ENCODE measurements at places on chromosomes 1 and 21.

- H3K36me3 ChIP-seq, result no peaks in the 10 kb centered on the region
- no peak for DNase-seq
- no peaks in the 10 kb centered on the region for H3K4me1 ChIP-seq
- no peak overlapping the region for H3K27ac ChIP-seq
Measured at GRCh38 chr1:171606402-171606941, 15.6 kb upstream of the MYOCOS start.

DNA sequence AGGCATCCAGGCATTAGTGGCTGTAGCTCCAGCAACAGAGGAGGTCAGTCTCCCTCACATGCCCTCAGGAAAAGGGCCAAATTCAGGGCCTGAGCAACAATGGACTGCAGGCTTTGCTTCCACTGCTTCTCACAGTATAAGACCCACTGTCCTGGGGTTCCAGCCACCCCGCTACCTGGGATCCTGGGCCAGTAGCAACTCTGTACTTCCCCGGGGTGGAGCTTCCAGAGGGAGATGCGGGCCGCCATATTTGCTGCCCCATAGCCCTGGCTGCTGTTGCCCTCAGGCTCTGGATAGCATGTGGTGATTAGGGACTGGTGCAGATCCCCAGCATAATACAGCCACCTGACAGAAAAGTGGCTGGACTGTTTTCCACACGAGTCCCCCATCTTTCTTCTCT lies 201.1 kb upstream of the POGK start:
- H3K27ac ChIP-seq, result no peak overlapping the region
- DNase-seq, result no peak
- H3K4me3 ChIP-seq, result no peak overlapping the region
- H3K27me3 ChIP-seq, result no peaks in the 10 kb centered on the region

GRCh38 chr1:226656601-226657277 lies 82.3 kb downstream of the ITPKB start:
- H3K36me3 ChIP-seq, result peaks cover 4% of the 10 kb centered on the region
- peaks cover 24% of the 10 kb centered on the region for H3K4me1 ChIP-seq
- H3K27me3 ChIP-seq, result no peaks in the 10 kb centered on the region
- peak overlapping the region; percentile 18 for H3K4me3 ChIP-seq

DNA sequence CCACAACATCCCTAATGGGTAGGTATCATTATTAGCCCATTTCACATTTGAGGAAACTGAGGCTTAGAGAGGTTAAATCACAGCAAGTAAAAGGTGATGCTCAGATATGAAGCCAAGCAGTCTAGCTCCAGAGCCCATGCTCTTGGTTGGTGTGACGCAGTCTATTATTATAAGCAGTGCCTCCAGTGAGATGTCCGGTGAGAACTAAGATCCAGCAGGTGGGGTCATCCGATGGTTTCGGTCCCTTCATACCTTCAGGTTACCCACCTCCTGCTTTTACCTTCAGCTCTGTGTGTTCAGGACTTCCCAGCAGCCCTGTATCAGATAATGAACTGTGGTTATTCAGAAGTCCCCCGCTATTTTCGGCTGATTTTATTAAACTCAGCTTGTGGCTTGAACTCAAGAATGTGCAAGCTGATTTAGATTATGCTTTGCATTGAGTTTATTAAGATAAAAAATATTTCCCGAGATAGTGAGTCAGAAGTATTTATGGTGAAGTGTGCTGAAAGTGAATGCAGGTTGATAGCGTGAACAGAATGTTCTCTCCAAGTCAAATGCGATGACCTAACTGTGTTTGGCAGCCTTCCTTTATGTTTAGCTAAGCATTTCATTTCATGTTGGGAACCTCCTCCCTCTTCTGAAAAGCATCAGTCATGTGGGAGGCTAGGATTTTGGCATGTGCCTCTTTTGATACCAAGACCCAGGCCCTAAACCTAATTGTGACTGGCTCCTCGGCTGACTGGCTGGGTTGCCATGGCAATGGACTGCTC lies 160.9 kb upstream of the UBE2U start:
- H3K27me3 ChIP-seq, result no peaks in the 10 kb centered on the region
- H3K36me3 ChIP-seq, result no peaks in the 10 kb centered on the region
- no peaks in the 10 kb centered on the region for H3K4me1 ChIP-seq

Data from naive thymus-derived CD4-positive, alpha-beta T cell (primary cell).